RCC 7860 (cell line): ENCODE measurements at places on chromosomes 3 and 15.

GRCh38 chr3:147757866-147758265 is 348.7 kb downstream of the ZIC1 start:
- DNase-seq = no peak

GRCh38 chr15:39497759-39498565 is 82.9 kb upstream of the THBS1 start:
- no peak for DNase-seq

DNA sequence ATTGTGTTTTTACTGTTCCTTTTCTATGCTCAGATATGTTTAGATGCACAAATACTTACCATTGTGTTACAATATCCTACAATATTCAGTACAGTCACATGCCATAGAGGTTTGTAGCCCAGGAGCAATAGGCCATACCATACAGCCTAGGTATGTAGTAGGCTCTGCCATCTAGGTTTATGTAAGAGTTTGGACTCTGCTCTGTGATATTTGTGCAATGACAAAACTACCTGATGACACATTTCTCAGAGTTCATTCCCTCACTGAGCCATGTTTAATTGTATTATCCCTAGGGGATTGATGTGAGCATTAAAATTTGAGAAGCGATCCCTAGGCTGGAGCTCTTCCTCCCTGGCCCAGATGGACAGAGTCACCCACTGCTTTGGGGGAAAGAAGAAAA is 270.0 kb upstream of the PROK2 start:
- no peak for DNase-seq

DNA sequence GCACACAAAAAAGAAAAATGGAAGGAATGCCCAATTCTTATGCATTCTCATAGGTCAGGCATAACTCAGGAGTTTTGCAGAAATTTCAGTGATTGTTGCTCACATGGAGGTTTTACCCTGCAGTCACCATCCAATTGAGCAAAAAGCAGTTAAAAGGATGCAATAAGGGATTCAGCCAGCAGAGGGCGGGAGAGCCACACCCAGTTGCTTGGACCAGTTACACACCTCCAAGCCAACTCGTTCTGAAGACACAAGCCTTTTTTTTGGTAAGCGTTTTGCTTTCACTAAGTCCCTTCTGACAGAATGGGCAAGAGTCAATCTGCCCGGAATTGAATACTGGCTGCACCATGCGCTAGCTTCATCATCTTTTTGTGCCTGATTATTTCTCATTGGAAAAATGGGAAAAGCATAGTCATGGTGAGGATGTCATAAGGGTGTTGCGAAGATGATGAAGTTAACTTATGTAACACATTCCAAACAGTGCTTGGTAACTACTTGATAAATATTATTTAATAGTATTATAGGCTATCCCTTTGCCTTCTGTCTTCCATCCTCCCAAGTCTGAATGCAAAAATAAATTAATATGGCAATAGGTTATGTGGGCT is 154.4 kb upstream of the SGO1 start:
- peak; percentile 26 for DNase-seq

DNA sequence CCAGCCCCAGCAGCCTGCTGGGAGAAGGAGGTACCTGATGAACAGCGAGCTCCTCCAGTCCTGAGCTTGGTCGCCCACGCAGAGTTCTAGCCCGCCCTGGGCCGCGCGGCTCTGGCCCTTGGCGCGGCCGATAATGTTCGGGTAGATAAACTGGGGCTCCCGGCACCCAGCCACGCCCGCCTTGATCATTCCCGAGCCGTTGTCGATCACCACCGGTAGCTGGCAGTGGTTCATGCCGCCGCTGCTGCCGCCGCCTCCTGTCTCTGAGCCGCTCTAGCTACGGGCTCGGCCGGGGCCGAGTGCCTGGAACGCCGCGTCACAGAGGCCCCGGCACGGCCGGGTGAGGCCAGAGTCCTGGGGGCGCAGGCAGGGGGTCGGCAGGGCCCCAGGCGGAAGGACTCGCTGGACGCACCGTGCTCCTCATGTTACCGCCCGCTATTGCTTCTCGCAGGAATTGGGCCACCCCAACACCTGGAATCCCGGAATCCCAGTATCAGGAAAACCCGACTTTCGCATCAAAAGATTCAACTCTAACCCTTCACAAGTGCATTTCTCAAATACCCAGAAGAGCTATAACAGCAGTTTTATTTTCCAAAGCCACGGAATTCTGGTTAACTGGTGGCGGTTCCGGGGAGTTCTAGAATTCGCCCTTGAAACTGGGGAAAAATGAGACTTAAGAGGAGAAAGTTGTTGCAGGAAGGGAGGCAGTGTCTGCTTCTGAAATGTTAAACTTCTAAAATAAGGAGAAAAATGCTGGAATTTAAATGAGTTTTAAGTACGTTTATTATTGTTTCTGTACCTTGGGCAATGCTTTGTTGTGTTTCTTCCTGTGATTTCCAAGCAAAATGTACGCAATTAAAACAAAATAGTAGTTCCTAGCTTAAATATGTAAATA is at the start of gene ACTRT3:
Gene ACTRT3 (minus strand): TSS at position 275 of the 895 bp plus-strand sequence. CDS start 41 bp downstream, at position 234.
- DNase-seq = no peak

- no peak for DNase-seq
Measured at GRCh38 chr3:120864541-120864940, 43.5 kb upstream of the STXBP5L start.

DNA sequence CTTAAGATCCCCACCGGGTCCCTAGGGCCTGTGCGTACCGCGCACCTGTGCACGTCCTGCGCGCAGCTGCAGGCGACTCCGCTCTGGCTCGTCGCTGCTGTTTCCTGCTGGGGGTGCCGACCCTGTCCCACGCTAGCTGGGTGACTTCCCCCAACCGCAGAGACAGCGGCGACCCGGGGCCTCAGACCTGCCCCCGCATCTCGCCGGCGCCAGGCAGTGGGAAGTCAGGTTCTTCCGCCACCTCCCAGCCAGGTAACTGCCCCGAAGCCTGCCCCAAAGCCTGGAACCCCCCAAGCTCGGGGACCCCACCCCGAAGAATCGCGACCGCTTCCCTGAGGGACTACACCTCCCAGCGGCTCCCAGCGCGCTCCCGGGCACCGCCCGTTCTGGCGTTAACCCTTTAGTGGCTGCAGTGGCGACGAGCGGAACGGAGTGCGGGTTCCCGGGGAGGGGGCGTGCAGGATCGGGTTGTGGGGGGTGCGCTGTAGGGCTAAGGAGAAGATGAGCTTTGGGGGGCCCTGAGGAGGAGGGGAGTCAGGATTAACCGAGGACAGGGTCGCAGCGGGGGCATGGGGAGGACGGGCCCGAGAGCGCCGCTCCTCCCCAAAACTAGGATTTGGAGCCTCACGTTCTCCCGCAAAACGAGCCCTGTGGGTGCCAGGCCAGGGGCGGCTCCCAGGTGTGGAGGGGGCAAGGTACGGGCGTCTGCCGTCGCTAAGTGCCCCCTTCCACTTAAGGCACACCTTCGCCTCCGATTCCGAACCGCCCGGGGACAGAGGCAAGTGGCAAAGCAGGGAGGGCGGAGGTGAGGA is 589 bp downstream of the NEIL1 start:
- no peak for DNase-seq

DNA sequence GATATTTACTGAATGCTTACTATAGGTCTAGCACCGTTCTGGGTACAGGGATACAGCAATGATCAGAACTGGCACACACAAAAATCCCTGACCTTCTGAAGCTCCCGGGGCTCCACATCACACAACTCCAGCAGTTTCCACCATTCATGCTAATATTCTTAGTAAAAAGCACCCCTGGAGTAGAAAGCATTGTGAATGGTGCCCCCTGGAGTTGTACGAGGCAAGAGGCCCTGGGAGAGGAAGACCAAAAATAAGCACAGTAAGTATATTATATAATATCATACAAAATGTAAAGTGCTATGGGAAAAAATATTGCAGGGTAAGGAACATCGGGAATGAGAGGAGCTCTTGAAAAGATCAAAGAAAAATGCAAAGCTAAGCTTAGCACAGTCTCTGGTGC is 790 bp upstream of the SRGAP3 start:
- DNase-seq = no peak

DNA sequence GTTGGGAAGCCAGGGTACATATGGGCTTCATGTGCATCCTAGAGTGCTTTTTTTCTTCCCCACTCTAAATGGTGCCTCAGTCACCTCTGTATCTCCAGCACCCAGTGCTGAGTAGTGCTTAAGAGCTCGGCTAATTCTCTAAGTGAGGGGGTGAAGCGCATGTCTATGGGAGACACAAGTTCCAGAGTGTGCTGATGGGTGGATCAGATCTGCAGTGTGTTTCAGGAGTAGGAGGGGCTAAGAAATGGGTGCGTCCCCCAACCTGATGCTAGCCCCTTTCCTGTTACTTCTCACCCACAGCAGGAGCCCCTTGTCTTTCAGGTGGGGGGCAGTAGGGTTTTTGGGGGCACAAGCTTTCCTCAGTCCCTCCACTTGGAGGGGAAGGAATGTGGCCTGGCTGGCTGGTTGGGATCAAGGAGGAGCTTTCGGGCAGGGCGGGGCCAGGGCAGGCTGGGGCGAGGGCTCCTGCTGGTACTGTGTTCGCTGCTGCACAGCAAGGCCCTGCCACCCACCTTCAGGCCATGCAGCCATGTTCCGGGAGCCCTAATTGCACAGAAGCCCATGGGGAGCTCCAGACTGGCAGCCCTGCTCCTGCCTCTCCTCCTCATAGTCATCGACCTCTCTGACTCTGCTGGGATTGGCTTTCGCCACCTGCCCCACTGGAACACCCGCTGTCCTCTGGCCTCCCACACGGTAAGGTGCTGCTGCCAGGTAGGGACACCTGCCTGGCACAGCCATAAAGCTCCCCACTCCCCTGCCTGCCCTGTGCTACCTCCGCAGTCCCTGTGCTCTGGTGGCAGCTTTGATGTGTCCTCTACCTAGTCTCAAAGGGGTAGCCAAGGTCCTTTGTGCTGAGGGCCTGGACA is at the start of gene IL17RE:
Gene IL17RE (plus strand): TSS at position 477 of the 866 bp plus-strand sequence. CDS start 85 bp downstream, at position 562.
- no peak for DNase-seq

DNA sequence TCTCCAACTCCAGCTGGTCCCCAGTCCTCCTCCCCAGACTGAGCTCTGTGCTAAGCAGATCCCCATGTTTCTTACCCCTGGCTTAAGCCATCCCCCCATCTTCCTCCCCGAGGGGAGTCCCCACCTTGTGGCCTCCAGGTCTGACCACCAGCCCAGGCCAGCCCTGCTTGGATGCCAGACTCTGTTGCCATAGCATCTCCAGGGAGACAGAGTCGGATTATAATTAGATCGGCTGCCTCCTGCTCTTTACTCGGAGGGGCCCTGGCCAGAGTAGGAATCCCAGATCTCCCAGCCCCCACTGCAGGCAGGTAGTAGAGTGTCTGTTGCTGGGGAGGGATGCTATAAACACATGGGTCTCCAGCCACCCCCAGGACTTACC is 2.4 kb downstream of the KLHDC8B start:
- DNase-seq = no peak

DNA sequence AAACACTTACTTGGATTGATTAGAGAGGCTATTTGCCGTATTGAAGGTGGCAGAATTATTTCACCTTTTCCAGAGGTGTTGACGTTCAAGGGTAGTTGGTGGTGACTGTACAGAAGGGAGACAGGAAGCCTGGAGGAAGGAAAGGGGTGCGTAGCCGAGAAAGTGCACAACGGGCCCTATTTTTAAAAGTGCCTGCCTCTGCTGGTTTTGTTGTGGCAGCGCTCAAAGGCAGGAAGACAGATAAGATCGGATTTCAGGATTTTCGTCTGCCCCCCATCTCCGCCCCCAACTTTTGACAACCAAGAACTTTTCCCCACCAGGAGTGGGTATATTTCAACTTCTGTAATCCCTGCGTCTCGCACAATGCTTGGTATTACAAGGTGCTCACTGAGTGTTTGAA is 38.5 kb downstream of the SMAD3 start:
- DNase-seq = no peak

- DNase-seq = no peak
Measured at GRCh38 chr3:187066228-187066995, 72.9 kb downstream of the RPL39L start.

- DNase-seq = no peak
Measured at GRCh38 chr15:66484539-66485112, 12.9 kb downstream of the SNAPC5 start.

DNA sequence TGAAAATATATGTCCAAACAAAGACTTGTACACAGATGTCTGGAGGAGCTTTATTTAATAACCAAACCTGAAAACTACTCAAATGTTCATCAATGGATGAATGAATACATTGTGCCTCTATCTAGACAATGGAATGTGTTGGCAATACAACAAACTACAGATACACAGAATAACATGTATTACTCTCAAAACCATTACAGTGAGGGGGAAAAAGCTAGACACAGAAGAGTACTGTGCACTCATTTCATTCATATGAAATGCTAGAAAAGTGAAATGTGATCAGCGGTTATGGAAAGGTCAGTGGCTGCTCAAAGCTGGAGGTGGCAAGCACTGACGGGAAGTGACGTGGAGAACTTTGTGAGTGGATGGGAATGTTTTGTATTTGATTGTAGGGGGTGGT is 13.2 kb downstream of the STOML1 start:
- no peak for DNase-seq

GRCh38 chr15:45606841-45607240 is 19.7 kb downstream of the BLOC1S6 start:
- no peak for DNase-seq

DNA sequence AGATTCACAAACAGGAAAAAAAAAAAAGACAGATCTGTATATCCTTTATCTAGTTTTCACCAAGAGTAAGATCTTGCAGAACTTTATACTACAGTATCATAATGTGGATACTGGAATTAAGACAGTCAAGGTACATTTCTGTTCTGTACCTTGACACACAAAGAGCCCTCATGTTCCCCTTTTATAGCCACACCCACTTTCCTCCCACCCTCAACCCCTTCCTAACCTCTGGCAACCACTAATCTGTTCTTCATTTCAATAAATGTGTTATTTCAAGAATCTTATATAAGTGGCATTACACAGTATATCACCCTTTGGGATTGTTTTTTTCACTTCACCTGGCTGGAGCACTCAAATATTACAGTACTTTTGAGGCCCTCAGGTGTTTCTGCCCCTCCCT is 3.6 kb upstream of the RAB6B start:
- DNase-seq = no peak

- DNase-seq = no peak
Measured at GRCh38 chr3:152961323-152961722, 126.4 kb downstream of the P2RY1 start.

DNA sequence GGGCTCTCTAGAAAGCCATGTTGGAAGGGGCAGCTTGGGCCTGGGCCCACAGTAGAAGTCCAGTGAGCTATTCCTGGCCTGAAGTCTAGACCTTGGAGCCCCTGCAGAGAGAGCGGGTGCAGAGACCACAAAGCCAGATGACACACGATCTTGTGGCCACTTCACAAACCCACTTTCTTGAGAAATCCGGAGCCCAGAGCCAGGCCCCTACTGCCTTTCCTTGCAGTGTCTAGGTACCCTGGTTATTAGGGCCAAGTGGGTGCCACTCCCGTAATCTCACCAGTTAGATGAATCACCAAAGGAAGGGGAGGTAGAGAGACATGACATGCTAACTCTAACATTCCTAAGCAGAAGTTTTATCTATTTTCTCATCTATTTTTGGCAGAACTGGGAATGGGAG is 72.5 kb upstream of the ADAMTSL3 start:
- peak; percentile 92 for DNase-seq

- DNase-seq = peak; percentile 75
Measured at GRCh38 chr3:132222868-132223538, 94.2 kb upstream of the ACP3 start.
